ENCODE measurements at places on chromosomes 3 and 15.

DNA sequence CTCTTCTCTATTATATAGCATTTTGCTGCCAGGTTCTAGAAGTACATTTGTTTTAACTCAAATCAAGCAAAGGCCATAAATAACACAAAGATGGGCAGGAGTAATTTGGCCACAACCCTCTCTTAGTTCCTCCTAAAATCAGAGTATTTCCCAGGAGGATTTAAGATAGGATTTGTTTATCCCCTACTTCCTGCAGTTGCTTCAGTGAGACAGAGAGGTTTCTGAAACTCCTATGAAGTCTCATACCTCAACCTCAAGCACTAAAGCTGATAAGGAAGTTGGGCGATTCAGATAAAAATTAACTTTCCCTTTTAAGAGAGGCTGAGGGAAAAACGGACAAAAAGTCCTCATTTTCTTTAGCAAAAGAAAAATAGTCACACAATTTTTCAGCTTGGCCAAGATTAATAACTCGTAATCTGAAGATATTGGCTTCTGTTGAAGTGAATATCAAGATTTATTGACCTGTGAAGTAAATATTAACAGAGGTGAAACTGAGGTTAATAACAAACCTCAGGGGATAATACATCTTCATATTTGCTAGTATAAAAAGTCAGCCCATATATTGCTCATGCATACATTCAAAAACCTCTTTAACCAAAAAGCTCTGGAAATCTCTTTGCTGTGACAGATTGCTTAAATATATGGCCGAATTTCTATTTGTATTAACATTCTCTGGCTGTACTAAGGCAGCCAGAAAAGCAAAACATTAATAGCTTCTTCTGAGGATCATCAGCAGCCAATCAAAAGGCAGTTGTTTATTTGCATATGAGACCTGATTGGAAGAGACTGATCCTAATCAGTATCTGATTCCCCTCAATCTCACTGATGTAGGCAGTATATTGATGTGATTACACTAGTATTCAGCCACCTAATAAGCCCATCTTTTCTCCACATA lies 90.6 kb upstream of the GADL1 start:
- H3K27ac ChIP-seq = no peak overlapping the region
- H3K27me3 ChIP-seq = peaks cover 19% of the 10 kb centered on the region
- peaks cover 6% of the 10 kb centered on the region for H3K4me1 ChIP-seq
- no peak for DNase-seq
- no peaks in the 10 kb centered on the region for H3K36me3 ChIP-seq

- H3K36me3 ChIP-seq = no peaks in the 10 kb centered on the region
- H3K4me3 ChIP-seq = no peak overlapping the region
- H3K27ac ChIP-seq = no peak overlapping the region
- DNase-seq = no peak
Observed at GRCh38 chr3:115052906-115053305, 94.2 kb downstream of the ZBTB20 start.

DNA sequence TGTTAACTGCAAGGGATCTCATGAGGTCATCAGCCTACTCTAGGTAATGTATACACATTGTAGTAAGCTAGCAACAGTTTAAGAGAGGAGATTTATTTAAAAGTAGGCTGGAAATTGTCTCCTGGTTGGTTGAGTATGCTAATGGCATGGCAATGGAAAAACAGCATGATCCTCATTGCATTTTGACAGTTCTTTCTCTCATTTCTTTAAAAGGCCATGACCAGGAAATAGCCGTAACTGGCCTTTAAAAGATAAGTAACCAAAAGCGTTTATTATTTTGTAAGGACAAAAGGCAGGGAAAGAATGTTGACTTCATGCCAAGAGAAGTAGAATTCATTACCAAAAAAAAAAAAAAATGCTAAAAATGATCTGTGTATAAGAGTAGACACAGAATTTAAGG lies 310.3 kb downstream of the FGF12 start:
- H3K27ac ChIP-seq = no peak overlapping the region
- H3K27me3 ChIP-seq = peaks cover 7% of the 10 kb centered on the region
- no peaks in the 10 kb centered on the region for H3K4me1 ChIP-seq
- no peaks in the 10 kb centered on the region for H3K36me3 ChIP-seq
- no peak for DNase-seq

DNA sequence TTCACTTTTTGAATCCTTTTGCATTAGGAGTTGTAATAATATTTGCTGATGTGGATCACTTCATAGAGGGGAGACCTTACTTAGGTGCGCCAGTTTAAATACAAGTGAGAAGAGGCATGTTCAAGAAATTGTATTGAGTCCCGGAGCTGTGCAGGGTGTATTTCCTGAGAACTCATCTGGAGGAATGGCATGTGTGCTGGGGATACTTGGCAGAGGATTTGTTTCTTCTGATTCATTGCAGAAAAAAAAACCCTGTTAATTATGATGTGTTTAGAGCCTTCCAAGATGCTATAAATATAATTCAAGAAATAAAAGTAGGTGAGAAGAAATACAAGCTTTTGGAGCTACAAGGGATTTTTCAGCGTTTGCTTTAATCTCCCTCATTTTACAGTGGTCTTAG lies 97.6 kb downstream of the TPRG1 start:
- H3K27me3 ChIP-seq = no peaks in the 10 kb centered on the region
- no peaks in the 10 kb centered on the region for H3K36me3 ChIP-seq
- H3K27ac ChIP-seq = no peak overlapping the region
- H3K4me1 ChIP-seq = peaks cover 15% of the 10 kb centered on the region
- no peak overlapping the region for H3K4me3 ChIP-seq
- DNase-seq = no peak

- no peaks in the 10 kb centered on the region for H3K27me3 ChIP-seq
- no peak for DNase-seq
- no peak overlapping the region for H3K4me3 ChIP-seq
- no peaks in the 10 kb centered on the region for H3K36me3 ChIP-seq
Observed at GRCh38 chr3:83738202-83738601, 1220.6 kb upstream of the CADM2 start.

All from activated T-helper 1 cell treated with anti-CD3 and anti-CD28 coated beads, Interleukin-12 subunit alpha, Interleukin-12 subunit beta, Interleukin-2, Interleukin-4 antibody, amounts not matched to agents 30 ng/mL and 10 ng/mL and 1 ng/mL, durations not matched to agents 14 hours and 24 hours and 36 hours (primary cell).